Fibroblast of lung (primary cell): ENCODE measurements at places on chromosomes 6 and 20. TPM values are rescaled to one million over a fixed set of nuclear protein-coding genes. Genes with fewer than 3 reads are reported as not detected.

DNA sequence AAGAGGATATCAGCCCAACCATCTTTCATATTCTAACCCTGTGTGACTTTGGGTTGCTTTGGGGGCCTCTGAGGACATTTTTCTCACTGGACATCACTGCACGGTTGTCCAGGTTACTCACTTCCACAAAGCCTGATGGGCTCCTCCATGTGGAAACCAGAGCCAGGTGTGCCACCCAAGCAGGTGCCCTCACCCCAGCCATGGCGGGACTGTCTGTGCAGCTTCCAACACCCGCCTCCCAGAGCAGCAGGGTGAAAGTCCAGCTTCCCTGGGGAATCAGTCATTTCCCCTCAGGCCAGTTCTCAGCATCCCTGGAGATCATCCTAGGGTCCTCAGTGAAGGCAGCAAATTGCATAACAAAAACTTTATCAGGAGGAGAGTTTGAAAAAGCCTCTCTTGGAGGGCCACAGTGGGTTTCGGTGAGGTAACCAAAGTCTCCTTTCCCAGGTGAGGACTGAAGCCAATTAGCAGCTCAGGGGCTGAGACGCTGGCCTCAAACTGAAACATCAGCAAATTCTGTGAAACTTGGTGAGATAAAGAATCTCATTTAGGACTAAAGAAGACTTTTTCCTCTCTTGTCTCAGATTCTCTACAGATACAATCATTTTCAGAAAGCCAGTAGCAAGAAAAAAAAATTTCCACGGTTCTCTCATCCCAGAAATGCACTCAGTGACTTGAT lies 289.6 kb upstream of the CDH4 start:
- H3K36me3 ChIP-seq = no peaks in the 10 kb centered on the region
- no peak for DNase-seq
- H3K27ac ChIP-seq = no peak overlapping the region
- H3K4me3 ChIP-seq = no peak overlapping the region
- no peaks in the 10 kb centered on the region for H3K27me3 ChIP-seq
- H3K4me1 ChIP-seq = no peaks in the 10 kb centered on the region

DNA sequence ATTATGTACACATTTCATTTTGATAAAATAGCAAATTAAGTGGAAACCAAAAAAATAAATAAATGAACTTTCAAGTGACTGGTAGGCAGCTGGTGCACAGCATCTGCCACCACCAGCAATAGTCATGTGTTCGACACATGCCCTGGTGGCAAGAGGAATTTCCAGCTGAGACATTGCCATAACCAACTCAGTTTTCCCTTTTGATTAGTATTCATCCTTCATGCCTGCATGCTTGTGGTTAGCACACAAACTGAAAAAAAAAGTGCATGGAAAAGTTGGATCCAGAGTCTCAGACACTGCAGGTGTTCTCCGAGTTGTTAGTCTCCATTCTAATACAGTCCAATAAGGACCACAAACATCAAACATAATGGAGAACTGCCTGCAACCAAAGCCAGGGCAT lies 156.0 kb upstream of the SOX4 start:
- H3K4me1 ChIP-seq = no peaks in the 10 kb centered on the region
- no peaks in the 10 kb centered on the region for H3K27me3 ChIP-seq
- peak; percentile 73 for DNase-seq
- H3K4me3 ChIP-seq = no peak overlapping the region
- no peak overlapping the region for H3K27ac ChIP-seq

Gene TAGAP
- under 0.01 TPM in 1 of 2 replicates, not detected in the other for total RNA-seq

DNA sequence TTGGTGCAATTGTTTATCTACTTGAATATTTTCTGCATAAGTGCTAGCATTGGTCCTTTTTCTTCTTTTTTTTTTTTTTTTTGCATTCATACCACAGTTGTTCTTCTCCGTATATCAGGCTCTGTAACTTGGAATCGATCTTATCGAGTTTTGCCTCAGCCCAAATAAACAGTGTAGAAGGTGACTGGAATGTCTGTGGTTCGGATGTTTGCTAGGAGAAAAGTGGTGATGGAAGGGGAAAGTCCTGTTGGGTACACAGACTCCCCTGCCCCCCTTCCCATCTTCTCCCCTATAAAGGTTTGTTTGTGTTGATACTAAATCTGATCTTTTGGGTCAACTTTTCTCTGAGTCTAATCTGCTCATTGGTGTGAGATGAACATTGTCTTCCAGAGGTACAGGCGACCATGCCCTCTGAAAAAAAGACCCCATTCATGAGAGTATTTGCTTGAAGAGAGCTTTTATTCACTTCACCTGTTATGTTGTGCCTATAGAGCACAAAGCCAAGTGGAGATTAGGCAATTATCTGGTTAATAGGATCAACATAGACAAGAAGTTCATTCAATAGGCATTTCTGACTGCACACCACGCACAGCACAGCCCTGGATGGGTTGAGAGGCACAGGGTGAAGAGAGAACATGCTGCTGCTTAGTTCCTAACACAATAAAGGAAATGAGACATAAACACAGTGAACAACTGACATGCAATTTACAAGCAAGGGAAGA lies 620.0 kb downstream of the PKHD1 start:
- no peak overlapping the region for H3K4me3 ChIP-seq
- H3K27ac ChIP-seq = no peak overlapping the region
- no peaks in the 10 kb centered on the region for H3K36me3 ChIP-seq
- H3K27me3 ChIP-seq = no peaks in the 10 kb centered on the region

Gene ENPP1
- 13.1 and 85.4 TPM in 2 replicates for total RNA-seq

DNA sequence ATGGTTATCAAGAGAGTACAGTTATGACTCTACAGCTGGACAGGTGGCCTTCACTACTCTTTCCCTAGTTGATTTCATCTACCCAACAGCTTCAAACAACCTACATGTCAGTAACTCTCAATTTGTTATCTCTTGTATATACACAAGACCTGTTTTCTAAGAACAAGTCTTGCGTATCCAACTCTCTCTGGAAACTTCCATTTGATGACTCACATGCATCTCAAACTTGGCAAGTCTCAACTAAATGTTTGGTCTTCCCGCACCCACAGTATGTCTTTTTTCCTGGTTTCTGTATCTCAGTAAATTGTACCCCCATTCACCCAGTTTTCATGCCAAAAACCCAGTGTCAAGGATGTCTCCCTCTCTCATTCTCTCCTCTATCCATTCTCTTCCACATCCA lies 97.7 kb downstream of the BTBD9 start:
- no peaks in the 10 kb centered on the region for H3K36me3 ChIP-seq
- DNase-seq = peak; percentile 89
- H3K4me1 ChIP-seq = no peaks in the 10 kb centered on the region
- H3K27ac ChIP-seq = no peak overlapping the region
- no peak overlapping the region for H3K4me3 ChIP-seq

- no peak overlapping the region for H3K4me3 ChIP-seq
- H3K4me1 ChIP-seq = no peaks in the 10 kb centered on the region
- H3K27me3 ChIP-seq = no peaks in the 10 kb centered on the region
- H3K27ac ChIP-seq = no peak overlapping the region
- no peaks in the 10 kb centered on the region for H3K36me3 ChIP-seq
Observed at GRCh38 chr6:22755605-22756004, 186.2 kb downstream of the HDGFL1 start.

Gene OXT
- not detected in 2 replicates for total RNA-seq

Gene TDRD6
- total RNA-seq = 0.26 and 0.33 TPM in 2 replicates

Gene RNF144B
- 0.26 and 0.83 TPM in 2 replicates for total RNA-seq

GRCh38 chr20:20237093-20237959 lies 130.6 kb upstream of the INSM1 start:
- no peaks in the 10 kb centered on the region for H3K36me3 ChIP-seq
- H3K4me3 ChIP-seq = no peak overlapping the region
- no peaks in the 10 kb centered on the region for H3K4me1 ChIP-seq
- no peak overlapping the region for H3K27ac ChIP-seq
- no peaks in the 10 kb centered on the region for H3K27me3 ChIP-seq

Gene GRM1
- under 0.01 and 0.17 TPM in 2 replicates for total RNA-seq

- no peak for DNase-seq
- no peaks in the 10 kb centered on the region for H3K4me1 ChIP-seq
- no peaks in the 10 kb centered on the region for H3K27me3 ChIP-seq
Observed at GRCh38 chr6:167704396-167704901, 122.3 kb upstream of the AFDN start.

DNA sequence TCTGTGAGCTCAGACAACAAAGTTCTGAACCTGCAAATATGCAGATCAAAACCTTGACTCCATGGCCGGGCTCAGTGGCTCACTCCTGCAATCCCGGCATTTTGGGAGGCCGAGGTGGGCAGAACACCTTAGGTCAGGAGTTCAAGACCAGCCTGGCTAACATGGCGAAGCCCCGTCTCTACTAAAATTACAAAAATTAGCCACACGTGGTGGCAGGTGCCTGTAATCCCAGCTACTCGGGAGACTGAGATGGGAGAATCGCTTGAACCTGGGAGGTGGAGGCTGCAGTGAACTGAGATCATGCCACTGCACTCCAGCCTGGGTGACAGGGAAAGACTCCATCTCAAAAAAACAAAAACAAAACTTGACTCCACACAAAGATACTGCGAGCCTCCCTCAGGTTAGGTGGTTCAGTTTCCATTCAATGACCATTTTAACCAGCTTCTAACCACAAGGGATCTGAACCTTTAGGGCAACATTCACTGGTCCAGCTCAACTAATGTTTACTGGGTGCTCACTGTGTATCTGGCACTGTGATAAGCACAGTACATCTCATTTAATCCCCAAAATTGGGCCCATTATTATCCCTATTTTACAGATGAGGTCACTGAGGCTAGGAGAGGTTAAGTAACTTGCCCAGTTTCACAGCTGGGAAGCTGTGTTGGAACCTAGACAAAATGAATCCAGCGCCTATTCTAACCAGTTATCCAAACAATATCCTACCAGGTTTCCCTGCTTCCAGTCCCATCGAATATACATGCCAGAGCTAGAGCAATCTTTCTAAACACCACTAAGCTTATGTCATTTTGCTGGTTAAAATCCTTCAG lies 1.8 kb downstream of the SNRPB start:
- peaks cover 9% of the 10 kb centered on the region for H3K4me1 ChIP-seq
- H3K27ac ChIP-seq = peak overlapping the region; percentile 40
- peak overlapping the region; percentile 90 for H3K4me3 ChIP-seq

- DNase-seq = no peak
- no peaks in the 10 kb centered on the region for H3K4me1 ChIP-seq
- no peaks in the 10 kb centered on the region for H3K36me3 ChIP-seq
- H3K27ac ChIP-seq = no peak overlapping the region
Observed at GRCh38 chr6:92139601-92140000, 1279.8 kb downstream of the EPHA7 start.

Gene BMP6
- total RNA-seq = under 0.01 TPM in 2 replicates
